ENCODE measurements at places on chromosomes 2 and 18.

DNA sequence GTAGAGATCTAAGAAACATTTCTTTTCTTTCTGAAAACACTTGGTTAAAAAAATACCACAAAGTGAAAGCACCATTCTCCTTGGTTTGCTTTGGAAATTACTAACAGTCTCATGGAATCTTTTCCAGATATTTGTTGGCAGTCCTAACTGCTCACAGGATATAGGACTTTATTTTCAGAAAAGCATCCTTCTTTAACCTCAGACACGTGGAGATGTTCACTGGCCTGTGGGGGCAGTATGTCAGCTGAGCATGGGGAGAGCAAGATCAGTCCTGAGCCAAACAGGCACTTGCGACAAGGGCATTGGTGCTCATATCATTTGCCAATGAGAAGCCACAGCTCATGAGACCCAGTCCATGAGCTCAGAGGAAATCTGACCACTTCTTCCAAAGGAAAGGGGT, 371.9 kb downstream of the NBAS start:
- no peak for DNase-seq

- DNase-seq, result peak; percentile 20
Measured at GRCh38 chr2:200509235-200509611, 645 bp downstream of the KCTD18 start.

DNA sequence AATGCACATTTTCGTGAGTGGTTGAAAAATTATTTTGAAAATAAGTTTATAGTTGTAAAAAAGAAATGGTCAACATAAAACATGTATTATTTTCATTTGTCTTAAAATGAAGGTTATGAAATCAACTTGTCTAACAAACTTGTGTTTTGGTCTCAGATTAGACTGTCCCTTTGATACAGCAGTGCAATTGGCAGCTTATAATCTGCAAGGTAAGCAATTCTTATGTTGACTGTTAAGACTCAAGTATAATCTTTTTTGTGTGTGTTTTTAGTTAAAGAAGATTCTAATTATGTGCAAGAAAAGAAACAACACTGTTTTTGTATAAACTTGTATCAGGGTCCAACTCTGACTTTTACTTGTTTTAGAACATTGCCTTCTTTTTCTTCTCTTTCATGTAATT, 62.7 kb downstream of the EPB41L5 start:
- no peak for DNase-seq

GRCh38 chr18:10010611-10011015, 96.8 kb downstream of the VAPA start:
- no peak for DNase-seq

DNA sequence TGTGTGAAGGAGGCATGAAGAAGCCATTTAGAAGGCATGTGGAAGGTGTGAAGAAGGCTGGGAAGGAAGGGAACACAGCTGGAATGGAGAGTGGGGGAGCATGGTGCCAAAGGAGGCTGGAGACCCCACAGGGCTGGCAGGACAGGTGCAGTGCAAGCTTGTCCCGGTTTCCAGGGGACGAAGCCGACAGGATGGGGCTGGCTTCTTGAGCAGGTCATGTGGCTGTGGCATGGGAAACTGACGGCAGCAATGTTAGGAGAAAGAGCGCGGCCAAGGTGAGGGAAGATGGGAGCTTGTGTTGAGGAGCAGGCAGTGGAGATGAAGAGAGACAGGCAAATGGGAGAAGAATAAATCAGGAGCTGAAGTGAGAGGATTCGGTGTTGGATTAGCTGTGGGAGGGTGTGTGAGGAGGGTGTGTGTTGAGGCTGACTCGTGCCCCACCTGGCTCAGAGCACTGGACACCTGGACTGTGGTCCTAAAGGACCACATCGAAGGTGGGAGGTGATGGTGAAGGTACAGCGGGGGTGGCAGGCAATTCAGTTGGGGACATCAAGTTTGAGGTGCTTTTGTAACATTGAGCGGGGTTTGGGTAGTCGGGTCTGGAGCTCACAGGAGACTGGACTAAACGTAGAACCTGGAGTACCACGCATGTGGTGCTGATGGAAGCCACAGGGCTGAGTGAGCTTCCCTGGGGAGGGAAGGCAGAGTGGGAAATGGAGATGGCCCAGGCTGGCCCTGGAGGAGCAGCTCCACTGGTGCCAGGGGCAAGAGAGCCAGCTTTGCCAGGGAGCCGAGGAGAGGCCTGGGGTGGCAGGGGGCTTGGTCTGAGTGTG, 165.6 kb upstream of the HDAC4 start:
- DNase-seq, result no peak

DNA sequence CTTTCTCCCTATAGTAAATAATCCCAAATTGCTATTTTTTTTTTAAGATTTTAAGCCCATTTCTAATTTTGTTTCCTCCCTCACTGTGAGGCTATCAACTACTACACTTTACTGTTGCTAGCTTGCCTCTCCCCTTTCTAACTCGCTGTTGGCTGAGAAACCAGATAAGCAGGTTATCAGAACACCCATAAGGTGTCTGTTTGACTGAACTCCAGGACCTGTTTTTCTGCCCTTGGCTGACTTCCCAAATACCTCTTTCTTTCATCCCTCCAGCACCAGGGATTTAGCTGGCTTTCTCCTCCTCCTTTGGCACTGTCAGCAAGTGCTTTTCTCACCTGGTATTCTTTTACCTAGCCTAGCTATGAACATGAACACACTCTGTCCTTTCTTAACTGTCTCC, 11.1 kb downstream of the TRAK2 start:
- no peak for DNase-seq

GRCh38 chr2:228181098-228182019, at the start of gene SPHKAP:
Gene SPHKAP, minus strand, starts transcription at chr2:228181687. Its CDS starts 89 bp downstream, at chr2:228181598.
- no peak for DNase-seq

Measured in SK-N-DZ (cell line).